Uterus (tissue), 4 donors: ENCODE measurements at places on chromosomes 4 and X. TPM values are rescaled to one million over a fixed set of nuclear protein-coding genes. Genes with fewer than 3 reads are reported as not detected.

The ANAPC4 gene
- 70.5 TPM for total RNA-seq

The AFF2 gene
- total RNA-seq, result 6.8 TPM

The RGN gene
- 11.3 TPM for total RNA-seq

The NPNT gene
- total RNA-seq, result 49.3 TPM

The CCNA2 gene
- total RNA-seq, result 0.59 TPM

The FABP2 gene
- not detected for total RNA-seq

The PLAC1 gene
- not detected for total RNA-seq

The PDLIM5 gene
- total RNA-seq, result 283 TPM

The NXF2B gene
- total RNA-seq, result not detected

The GPM6B gene
- 1.8 TPM for total RNA-seq

The HTRA3 gene
- total RNA-seq, result 30.6 TPM

The MYL5 gene
- 9.9 TPM for total RNA-seq

The KLHL15 gene
- 12.2 TPM for total RNA-seq

The PAK3 gene
- 24.8 TPM for total RNA-seq

The REPS2 gene
- 20.2 TPM for total RNA-seq

GRCh38 chr4:177517862-177518261 lies 75.6 kb upstream of the AGA start:
- no peak for DNase-seq

DNA sequence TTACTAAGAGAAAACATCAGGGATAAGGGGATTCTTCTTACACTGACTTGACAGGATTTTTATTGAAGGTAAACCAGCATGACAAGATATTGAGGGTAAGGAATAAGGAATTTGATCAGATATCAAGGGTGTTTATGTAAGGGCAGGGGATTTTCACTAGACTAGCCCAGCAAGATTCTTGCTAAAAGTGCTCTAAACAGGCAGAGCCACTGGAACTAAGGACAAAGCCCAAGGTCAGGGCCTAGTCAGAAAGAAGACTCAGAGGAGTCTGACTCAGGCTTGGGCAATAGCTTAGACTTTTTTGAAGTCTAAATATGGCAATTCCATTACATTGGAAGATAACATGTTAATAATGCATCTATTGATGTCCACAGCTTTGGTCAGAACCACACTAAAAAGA lies 6.5 kb upstream of the GLRA3 start:
- no peak for DNase-seq

DNA sequence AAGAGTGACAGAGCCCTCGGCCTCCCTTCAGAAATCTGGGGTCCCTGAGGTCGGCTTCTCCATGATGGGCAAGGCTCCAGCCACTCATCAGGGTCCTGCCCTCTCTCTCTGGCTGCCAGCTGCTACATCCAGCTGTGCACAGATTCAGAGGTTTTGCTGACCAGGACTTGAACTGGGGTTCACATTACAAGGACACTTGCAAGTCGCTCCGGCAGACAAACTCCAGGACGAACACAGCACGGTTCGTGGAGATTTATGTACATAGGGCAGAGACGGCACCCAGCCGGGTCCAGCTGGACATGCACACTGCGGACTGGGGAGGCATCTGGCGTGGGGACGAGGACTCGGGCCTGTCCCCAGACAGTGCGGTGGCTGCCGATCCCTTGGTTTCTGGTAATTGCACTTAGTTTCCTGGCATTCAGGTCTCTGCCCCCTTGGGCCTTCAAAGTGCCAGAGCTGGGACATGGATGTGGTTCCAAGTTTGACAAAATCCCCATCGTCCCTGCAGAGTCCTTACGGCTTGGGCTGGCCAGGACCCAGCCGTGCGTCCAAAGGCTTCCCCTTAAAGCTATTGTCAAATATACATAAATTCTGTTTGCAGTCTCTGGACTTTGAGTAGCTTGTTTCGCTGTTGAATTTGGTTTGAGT lies 6.2 kb upstream of the C4orf50 start:
- DNase-seq, result no peak

- DNase-seq, result no peak
These were observed 92.5 kb upstream of the BRS3 start for GRCh38 chrX:136395271-136395670.

- peak; percentile 38 for DNase-seq
These were observed 7.4 kb downstream of the SLC9B1 start for GRCh38 chr4:103012060-103012459.

- peak; percentile 75 for DNase-seq
These were observed at the start of gene COL4A5 for GRCh38 chrX:108439426-108439942. TSS of gene COL4A5 (plus strand) at chrX:108439838. CDS start at chrX:108440126, 288 bp downstream.

DNA sequence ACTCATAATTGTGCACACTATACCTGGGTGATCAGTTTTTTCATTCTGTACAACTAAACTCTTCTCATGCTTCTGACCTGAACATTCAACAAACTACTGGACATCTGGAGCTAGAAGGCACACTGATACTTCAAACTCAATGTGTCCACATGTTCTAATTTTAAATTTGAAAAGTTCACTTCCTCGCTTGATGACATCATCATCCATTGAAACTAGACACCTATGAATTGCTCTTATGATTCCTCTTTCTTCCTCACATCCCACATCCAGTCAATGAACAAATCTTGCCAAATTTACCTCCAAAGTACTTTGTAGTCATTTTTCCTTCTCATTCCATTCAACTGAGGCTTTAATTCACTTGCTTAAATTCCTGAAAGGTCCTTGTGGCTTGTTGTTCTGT lies 549.4 kb downstream of the GALNTL6 start:
- DNase-seq, result no peak

GRCh38 chr4:1721666-1722550 lies 587 bp downstream of the TACC3 start:
- DNase-seq, result no peak

GRCh38 chr4:175373031-175373430 lies 439.0 kb downstream of the GPM6A start:
- no peak for DNase-seq

DNA sequence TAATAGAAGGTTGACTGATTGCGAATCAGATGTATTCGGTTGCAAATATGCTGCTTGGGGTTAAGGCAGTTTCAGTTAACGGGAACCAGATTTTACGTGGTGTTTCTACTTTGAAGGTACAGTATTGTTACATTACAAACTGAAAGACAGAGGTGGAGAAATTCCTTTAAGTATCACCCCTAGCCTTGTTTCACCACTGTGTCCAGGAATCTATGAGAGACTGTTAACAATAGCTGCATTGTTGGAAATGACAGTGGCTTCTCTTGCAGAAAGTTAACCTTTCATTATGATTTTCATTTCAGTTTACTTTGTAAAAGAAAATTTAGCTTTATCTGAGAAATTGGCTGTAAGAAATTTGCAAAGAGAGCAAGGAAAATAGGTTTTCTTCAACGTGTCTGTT lies 2.6 kb downstream of the CDKL5 start:
- DNase-seq, result no peak

DNA sequence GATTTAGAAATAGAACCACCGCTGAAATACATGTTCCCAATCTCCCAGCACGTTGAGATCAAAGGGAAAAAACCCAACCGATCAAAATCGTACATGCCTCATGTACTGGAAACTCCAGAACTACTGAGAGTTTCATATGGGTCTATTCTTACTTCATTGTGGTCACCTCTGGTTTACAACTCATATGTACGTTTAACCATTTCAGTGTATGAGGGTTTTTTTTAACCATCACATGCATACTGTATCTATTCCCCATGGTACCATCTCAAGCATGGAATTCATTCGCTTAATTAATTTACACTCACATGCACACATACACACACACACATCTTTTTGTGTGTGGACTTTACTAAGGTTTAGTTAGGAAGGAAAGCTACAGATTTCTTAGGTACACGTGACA lies 46.0 kb upstream of the CLNK start:
- DNase-seq, result no peak
